ENCODE measurements at places on chromosomes 6 and 20.

GRCh38 chr20:51738877-51739447 lies 29.2 kb downstream of the ATP9A start:
- DNase-seq: no peak

GRCh38 chr6:33856031-33856590 lies 52.3 kb upstream of the MLN start:
- no peak for DNase-seq

- no peak for DNase-seq
These were observed 29.7 kb upstream of the TBXT start for GRCh38 chr6:166197361-166197760.

DNA sequence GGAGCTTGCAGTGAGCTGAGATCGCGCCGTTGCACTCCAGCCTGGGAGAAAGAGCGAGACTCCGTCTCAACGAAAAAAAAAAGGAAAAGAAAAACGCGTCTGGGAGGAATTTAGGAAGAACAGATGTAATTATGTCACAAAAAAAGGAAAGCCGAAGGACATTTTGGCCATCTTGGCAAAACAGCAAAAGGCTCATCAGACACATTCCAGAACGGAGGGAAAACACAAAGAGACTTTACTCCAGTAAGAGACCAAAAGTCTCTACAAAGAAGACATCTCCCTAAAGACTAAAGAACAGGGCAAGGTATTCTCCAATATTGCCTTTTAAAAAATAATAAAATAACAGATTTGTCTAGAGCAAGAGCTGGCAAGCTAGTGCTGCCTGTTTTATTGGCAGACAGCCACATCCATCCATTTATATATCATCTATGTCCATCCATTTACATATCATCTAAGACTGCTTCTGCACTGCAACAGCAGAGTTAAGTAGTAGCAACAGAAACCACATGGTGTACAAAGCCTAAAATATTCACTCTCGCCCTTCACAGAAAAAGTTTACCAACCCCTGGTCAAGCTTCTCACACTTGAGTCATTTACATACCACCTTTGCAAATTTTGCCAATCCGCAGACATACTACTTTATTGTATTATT lies 133.9 kb downstream of the ZMYND8 start:
- no peak for DNase-seq

DNA sequence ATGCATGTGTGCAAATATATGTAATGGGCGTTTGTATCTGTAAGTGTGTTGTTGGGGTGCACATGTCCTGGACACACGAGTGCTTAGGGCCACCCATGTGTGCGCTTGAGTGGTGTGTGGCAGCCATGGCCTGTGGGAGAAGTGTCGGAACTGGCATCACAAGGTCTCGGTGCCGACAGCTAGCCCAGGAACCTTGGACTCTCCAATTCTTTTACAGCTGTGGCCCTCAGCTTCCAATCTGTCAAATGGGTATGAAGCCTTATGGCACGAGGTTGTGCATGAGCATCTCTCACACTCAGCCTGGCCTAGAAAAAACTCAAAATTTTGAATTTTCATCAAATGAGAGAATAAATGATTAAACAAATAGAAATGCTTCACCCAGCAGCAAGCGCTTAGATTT lies 42.0 kb downstream of the SPDEF start:
- DNase-seq: no peak

DNA sequence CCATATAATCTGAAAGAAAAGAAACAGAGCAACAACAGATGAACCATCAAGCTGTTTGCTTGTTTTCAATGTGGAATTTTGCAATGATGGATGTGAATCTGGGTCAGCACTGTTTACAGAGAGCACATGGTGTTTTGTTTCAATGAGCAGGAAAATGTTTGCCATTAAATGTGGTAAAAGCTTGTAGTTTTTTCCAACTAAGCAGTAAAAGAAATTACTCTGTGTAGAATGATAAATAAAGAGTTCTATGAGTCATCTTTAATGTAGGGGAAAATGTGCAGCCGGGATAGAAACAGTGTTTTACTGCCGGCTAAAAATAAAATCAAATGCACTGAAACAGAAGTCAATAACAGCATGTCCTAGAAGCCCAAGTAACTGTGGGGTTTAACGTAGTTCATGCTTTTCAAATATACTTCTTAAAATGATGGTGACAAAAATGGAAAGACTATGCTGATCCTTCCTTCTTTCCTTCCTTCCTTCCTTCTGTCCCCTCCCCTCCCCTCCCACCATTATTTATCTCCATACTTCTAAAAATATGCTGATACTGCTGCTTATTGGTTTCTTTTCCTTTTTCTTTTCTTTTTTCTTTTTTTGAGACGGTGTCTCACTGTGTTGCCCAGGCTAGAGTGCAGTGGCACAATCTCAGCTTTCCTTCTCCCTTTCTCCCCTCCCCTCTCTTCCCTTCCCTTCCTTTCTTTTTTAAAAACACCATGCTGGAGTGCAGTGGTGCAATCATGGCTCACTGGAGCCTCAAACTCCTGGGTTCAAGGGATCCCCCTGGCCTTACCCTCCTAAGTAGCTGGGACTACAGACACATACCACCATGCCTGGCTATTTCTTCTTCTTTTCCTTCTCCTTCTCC lies 6.3 kb upstream of the NAA20 start:
- no peak for DNase-seq

- no peak for DNase-seq
These were observed 2.7 kb upstream of the TBC1D22B start for GRCh38 chr6:37254881-37255280.

DNA sequence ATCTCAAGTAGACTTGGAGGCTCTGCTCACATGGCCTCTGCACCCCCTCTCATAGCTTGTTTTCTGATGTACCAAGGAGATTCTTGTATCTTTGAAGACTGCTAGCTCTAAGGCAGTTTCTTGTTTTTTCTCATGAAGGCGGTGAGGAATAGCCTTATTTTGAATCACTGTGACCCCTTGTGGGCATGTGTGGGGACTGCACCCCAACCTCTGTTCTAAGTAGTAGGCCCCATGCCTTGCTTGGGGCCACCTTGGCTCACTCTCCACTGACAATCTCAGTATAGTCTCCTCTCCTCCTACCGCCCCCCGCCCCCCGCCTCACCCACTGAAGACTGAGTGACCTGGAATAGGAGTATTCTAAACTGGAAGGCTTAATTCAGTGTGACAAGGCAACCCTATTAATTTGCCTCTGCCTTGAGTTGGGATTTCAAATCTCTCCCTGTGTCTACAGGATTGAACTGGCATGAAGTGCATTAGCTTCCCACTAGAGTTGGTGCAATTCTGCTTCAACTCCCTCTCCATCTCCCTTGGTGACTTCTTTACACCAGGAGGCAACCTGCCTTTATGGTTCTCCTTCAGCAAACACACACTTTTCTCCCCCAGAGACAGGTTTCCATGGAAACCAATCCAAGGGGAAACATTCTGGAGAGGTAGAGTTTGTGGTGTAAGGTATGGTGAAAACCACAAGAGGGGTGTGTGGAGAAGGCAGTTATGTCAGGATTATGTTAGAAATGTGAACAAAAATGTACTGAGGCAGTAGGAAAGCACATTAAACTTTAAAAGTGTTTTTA lies 75.4 kb upstream of the ECI2 start:
- DNase-seq: peak; percentile 85

DNA sequence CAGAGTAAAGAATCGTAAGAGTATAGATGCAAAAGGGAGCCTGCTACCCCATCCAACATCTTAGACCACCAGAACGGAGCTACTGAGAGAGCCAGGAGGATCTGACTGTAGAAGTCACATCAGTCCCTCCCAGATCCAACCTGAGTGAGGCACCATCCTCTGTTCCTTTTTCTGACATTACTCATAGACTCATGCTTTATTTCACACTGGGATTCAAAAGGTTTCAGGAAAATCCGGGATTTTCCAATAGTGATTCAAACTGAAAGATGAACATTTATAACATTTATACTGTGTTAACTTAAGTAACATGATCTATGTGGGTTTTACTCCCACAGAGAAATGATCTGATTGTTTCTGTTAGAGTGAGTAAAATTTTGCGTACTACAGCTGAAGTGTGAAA lies 868.6 kb upstream of the GJE1 start:
- DNase-seq: no peak

GRCh38 chr20:51526754-51527153 lies 15.8 kb downstream of the NFATC2 start:
- no peak for DNase-seq

DNA sequence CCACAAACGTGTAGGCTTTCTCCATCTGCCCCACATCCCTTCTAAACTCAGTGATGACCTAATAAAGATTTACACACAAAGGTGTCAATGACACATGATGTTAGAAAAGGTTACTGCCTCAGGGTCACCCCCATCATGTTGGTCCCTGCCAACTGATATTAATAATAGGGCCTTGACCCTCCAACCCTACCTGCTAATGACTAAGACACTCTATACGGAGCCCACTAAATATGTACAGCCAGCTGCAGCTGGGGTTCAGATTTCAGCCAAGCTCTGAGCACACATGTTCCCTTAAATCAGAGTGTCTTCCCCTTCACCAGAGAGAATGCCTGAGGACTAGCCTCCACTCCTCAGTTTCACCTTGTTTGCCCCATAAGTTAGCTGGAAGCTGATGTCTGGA lies 67.4 kb upstream of the SNRPB2 start:
- DNase-seq: no peak

- no peak for DNase-seq
These were observed 1077.6 kb upstream of the MAP3K7 start for GRCh38 chr6:91664327-91664959.

DNA sequence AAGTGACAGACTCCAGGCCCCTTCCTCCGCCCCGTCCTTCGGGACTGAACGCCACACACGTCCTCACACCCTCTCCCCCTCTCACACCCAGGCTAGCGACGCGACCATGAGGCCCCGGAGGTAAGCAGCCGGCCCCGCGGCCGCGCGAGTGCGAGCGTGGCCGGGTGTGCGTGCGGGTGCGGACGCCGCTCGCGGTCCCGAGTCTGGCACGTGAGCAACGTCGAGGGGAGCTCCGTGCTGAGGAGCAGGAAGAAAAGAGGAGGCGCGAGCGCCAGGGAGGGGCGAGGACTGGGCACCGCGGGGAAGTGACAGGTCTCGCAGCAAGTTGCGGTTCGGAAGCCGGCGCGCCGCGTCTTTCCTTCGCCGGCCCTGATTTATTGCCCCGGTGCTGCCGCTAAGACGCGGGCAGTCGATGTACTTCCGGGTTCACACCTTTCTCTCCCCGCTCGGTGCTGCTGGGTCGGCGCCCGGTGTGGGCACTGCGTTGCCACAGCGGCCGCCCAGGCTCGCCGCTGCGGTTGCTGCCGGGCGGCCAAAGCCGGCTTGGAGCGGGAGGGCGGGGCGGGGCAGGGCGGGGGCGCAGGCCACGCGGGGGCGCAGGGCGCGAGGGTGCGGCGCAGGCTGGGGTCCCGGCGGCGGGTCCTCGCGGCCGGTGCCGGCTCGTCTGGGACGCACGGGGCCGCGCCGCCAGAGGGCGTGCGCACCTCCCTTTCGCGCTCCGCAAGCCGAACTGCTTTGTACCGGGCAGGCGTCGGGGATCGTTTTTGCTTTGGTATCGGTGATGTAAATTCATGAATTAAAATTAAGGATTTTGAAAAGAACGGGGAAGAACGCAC lies 15.8 kb upstream of the LIN28B start:
- DNase-seq: peak; percentile 67

DNA sequence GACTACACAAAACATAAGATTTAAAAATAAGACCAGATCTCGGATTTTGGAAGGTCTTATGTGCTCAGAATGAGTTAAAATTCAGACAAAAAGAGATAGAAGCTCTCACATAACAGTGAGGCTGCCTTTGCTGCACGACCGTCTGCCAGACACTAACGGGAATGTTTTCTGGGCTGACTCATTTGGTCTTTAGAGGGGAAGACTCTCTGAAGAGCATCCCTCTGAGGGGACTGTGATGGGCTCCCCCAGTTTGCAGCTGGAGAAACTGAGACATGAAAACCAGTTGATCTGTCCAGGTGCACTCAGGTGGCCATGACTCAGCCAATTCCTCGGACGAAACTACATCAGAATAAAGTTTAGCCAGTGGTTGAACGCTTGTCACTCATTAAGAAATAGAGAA lies 153.9 kb downstream of the RNASET2 start:
- no peak for DNase-seq

Data from hematopoietic multipotent progenitor cell treated with erythropoietin and hydrocortisone succinate and interleukin-3 and kit ligand, for 4 days (in vitro differentiated cells).